IMR-90 (cell line): ENCODE measurements at places on chromosomes 3 and 15. TPM values are rescaled to one million over a fixed set of nuclear protein-coding genes. Genes with fewer than 3 reads are reported as not detected.

DNA sequence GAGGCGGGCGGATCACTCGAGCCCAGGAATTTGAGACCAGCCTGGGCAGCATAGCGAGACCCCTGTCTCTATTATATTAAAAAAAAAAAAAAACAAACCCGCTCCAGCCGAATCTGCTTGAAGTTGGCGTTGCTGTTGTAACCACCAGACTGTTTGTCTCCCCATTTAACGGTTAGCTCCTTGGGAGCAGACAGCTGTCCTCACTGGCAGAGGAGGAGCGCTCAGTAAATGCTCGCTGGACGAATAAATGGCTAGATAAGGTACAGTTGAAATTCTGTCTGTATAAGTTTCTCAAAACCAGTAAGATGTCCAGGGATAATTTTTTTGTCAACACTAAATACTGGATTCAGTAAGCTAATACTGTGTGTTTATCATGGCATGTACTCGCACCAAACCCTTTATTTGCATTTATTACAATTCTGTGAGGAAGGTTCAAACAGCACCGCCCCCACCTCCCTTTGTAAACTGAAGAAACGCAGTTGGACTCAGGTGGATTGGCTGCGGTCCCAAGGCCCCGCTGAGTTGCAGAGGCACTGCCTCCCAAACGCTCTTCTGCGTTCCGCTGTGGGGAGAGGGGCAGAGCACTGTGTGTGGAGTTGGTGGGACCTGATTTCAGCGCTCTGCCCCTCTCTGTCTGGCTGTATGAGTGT lies 1.1 kb downstream of the RCCD1 start:
- DNase-seq = no peak

Gene PTH1R
- under 0.01 and 0.18 TPM in 2 replicates for total RNA-seq

GRCh38 chr15:27864719-27865118 lies 234.4 kb downstream of the OCA2 start:
- DNase-seq = no peak

- DNase-seq = no peak
Measured at GRCh38 chr3:186418671-186419145, 56.7 kb upstream of the DGKG start.

DNA sequence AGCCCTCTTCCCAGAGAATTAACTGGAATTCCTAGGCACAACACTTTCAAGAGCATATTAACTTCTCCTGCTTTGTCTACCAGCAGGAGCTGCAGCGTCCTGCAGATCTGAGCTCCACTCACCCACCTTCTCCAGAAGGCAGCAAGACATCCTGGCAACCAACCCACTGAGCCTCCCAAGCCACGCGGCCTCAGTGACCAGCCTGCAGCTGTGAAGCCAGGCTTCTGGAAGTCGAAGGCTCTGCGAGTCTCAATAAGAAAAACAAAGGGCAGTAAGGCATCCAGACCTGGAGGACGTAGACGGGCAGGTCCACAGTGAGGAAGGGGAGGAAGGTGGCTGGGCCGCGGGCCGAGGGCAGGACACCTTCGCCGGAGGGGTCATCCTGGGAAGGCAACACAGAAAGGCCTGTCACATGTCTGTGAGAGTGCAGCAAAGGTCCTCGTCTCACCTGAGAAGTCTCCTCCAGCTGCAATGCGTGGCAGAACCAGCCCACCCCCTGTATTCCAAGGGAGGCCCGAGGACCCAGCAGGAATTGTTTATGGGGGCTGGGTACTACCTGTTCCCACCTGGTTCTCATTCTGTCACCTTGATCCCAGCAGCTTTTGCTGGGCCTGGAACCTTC lies 36.2 kb downstream of the ZXDC start:
- no peak for DNase-seq

Gene TRPM1
- total RNA-seq = 0.28 TPM in 1 of 2 replicates, not detected in the other

DNA sequence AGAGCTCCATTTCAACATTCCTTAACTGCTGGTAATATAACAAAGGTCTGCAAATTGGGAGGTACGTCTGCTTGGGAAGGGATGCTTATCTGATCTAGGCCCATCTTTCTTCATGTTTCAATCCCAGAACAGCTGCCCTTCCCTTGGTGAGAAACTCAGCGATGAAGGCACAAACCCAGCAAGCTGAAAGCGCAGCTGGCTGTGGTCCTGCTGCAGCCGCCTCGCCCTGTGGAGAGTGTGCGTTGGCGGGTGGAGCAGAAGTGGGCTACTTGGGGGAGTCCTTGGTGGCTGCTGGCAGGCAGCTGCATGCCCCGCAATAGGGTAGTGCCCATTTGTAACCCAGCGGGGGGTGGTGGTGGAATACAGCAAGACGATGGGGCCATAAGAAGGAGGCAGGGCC lies 160.6 kb upstream of the WNT5A start:
- no peak for DNase-seq

- DNase-seq = peak; percentile 97
Measured at GRCh38 chr3:52056968-52057811, 819 bp upstream of the DUSP7 start.

Gene CTDSPL
- total RNA-seq = 29.0 and 33.3 TPM in 2 replicates

Gene SEMA6D
- total RNA-seq = 17.4 and 18.3 TPM in 2 replicates

DNA sequence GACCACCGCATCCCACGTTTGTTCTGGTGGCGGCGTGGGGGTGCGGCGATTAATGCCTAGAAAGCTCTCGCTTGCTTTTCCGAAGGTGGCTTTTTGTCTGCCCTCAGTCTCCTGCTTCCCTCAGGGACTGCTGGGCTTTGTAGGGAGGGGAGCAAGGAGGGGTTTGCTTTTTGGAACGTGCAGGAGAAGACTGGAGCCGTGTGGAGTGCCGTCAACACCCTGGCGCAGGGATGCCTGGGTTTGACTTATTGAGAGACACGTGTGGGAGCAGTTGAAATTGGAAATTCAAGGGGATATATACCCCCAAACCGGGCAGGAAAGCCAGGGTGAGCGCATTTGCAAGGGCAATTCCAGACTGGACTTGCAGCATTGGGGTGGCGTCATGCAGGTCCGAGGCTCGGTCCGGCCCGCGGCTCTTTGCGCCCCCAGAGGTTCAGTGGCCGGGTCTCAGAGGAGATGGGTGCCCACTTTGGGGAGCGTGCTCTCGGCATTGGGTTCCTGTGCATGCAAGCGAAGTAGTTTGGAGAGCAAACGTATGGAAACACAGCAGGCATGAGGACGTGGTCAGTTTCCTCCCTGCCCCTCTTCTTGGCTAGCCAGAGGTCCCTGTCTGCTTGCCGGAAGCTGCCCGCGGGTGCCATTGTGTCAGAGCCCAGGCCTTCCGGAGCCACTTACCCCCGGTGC lies 2.1 kb downstream of the EPHB1 start:
- DNase-seq = no peak

- DNase-seq = peak; percentile 93
Measured at GRCh38 chr15:51368751-51369450, 27.4 kb downstream of the GLDN start.

- DNase-seq = no peak
Measured at GRCh38 chr3:85498177-85498576, 539.4 kb downstream of the CADM2 start.

- DNase-seq = no peak
Measured at GRCh38 chr3:150035910-150036612, 65.4 kb upstream of the PFN2 start.

DNA sequence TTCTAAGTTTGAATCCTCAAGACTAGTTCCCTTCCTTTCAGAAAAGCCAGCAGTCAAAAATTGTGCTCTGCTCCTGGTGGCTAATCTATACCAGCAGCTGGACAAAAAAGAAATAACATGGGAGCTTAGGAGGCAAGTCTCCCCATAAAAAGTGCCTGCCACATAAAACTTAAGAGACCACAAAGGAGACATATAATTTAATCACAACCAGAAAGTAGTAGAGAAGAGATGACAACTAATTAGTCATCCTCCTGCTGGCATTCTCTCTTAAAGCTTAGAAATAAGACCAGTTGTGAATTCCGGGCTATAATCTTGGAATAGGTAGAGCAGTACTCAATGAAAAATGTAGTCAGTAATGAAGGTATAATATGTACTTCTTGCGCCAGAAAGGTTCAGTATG lies 20.2 kb upstream of the IMPG2 start:
- peak; percentile 2 for DNase-seq

Gene MINAR1
- 1.4 and 1.6 TPM in 2 replicates for total RNA-seq

GRCh38 chr3:145070795-145071194 lies 1090.2 kb downstream of the PLOD2 start:
- no peak for DNase-seq

Gene SLCO3A1
- 2.2 and 4.7 TPM in 2 replicates for total RNA-seq

DNA sequence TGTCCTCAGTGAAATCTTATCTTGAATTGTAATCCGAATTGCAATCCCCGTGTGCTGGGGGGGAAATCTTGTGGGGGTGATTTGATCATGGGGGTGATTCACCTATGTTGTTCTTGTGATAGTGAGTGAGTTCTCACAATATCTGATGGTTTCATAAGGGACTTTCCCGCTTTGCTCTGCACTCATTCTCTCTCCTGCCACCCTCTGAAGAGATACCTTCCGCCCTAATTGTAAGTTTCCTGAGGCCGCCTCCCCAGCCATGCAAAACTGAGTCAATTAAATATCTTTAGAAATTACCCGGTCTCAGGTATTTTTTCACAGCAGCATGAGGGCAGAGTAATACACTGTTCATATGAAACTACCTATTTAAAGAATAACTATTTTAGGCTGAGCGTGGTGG lies 304.1 kb upstream of the EPHA6 start:
- DNase-seq = no peak

DNA sequence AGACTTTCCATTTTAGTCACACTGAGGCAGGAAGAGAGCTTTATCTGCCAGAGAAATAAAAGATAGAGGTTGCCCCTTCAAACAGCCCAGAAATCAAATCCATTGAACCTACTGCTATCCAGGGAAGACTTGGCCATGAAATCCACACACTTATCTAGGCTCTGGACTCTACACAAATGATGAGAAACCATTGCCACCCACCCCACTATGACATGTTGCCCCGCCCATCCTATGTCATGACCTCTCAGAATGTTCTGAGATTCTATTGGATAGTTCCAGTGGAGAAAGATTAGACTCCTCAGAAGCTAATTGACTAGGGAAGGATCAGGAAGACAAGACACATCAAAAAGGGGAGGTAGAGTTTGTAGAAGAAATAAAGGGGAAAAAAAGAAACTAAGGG lies at the start of gene TMCO5A:
Gene TMCO5A (plus strand): TSS at position 301 of the 400 bp plus-strand sequence. CDS start 1,684 bp downstream, outside the sequence.
- DNase-seq = no peak

- DNase-seq = no peak
Measured at GRCh38 chr3:30742796-30743619, 136.6 kb downstream of the TGFBR2 start.
